ENCODE measurements at places on chromosomes 12 and 14.
A peak's percentile ranks its signal among the peaks of the same experiment; 100 is the strongest.

GRCh38 chr12:58470266-58471010 lies 449.9 kb downstream of the LRIG3 start:
- DNase-seq = no peak

GRCh38 chr12:26402648-26403047 lies 207.3 kb downstream of the SSPN start:
- DNase-seq = no peak

DNA sequence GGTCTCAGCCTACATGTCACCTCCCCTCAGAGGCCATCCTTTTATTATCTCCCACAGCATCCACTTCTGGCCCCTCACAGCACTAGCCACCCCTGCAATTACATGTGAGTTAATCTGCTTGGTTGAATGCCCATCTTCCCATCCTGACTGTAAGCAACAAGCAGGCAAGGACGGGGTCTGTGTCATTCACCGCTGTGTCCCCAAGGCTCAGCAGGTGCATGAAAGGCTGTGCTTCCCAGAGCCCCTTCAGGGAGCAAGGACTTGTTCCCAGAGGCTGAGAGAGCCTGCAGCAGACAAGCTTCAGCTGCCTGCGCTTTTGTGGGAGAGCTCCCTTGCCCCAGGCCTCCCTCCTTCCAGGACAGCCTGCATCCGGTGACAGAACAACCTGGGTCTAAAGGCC lies 172.7 kb upstream of the GSC start:
- DNase-seq = no peak

GRCh38 chr12:66665435-66665985 lies 13.4 kb downstream of the GRIP1 start:
- no peak for DNase-seq

GRCh38 chr14:58607131-58607951 lies 30.4 kb upstream of the DACT1 start:
- DNase-seq = no peak

- no peak for DNase-seq
Observed at GRCh38 chr14:104155513-104155912, 17.1 kb downstream of the KIF26A start.

- no peak for DNase-seq
Observed at GRCh38 chr12:71786829-71787228, 32.2 kb downstream of the RAB21 start.

GRCh38 chr12:132761032-132761920 lies at the start of gene ANKLE2:
ANKLE2 (minus strand) TSS chr12:132761832; CDS start chr12:132761798, 34 bp downstream.
- peak; percentile 67 for DNase-seq

DNA sequence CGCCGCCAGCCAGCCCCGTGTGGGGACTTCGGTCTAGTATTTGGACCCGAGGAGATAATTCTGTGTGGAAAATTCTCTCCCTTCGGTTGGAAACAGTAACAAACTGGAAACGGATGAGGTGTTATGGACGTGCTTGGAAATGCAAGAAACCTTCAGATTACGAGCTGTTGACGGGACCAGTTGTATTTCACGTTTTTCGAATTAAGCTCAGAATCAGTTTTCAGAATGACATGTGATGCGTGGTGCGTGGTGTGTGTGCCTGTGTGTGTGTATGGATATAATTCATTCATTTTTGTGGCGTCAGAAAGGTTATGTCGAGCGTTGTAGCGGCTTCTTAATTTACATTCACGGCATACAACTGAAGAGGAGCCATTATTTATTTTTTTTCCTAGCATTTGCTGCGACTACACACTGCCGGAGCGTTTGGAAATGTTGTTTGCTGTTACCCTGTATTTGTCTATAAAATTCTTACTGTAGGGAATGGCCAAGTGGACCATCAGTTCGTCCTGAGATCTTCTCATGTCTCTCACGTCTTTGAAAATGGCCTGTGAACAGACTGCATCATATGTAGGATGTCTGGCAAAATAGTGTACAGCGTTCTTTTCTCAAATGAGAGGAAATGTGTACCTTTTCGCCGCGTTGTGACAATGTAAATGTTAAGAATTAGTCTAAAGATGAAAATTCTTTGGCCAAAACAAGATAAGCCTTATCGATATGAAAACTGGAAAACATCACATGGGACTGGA lies 1.3 kb downstream of the TRAF3 start:
- peak; percentile 9 for DNase-seq

DNA sequence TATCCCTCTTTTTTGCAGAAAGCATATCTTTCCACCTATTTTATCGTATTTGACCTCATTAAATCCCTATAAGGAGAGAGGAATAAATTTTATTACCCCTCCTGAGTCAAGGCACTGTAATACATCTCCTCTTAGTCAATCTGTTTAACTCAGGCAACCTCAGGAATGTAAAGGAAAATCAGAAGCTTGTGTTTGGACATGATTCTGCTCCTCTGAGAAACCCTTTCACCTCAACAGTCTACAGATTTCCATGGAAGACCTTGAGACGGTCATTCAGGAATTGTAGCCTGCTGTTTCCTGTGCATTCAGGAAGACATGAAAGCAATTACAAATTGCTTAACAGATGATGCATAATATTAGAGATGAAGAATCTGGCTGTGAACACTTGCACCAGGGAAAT lies 360.8 kb downstream of the PAWR start:
- no peak for DNase-seq

DNA sequence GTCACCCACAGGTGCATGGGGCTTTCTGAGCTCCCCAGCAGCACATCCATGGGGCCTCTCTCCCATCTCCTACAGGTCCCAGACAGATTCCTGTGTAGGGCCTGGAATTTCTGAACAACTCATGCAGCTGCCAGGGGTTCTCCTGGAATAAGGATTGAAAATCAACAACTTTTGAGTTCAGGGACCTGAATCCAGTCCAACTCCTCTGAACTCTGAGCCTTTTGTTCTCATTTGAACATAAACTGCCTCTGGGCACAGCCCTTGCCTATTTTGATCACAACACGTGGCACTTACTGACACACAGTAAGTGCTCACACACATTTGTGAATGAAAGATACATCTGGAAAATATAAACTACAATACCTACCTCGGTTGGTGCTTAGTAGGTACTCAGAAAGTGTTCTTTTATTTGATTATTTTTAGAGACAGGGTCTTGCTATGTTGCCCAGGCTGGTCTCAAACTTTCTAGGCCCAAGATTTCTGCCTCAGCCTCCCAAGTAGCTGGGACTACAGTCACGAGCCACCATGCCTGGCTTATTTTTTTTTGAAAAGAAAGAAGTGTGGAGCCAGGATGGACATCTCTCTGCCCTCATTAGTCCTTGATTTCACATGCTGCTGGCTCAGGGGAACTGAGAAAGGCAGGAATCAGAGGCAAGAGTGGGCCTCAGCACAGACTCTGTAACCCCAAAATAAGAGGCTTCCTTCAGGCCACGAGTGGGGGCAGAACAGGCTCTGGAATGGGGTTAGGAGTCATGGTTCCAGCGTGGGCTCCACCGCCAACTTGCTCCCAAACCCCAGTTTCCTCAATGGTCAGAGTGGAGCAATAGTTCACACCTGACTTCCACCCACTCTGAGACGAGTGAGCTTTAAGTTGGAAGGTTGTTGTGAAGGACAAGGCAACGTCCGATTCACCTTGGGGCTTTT lies 27.0 kb downstream of the SYNE3 start:
- DNase-seq = no peak

DNA sequence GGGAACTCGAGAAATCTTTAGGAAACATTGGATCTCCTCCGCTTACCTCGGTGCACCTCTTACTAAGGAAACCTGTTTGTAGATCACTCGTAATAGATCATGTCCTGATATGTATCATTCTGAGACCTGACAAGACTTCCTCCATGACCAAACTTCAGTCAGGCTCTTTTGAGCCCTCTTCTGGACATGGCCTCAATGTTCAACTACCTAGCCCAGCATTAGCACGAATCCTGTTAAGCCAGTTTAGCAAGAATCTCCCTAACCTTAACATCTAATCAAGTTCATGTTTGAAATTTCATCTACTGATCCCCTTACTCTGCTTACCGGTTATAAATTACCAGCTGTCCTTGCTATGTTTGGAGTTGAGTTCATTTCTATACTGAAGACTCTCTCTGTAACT lies 713.9 kb upstream of the USP15 start:
- DNase-seq = no peak

GRCh38 chr12:71282925-71283324 lies 125.1 kb upstream of the TSPAN8 start:
- no peak for DNase-seq

DNA sequence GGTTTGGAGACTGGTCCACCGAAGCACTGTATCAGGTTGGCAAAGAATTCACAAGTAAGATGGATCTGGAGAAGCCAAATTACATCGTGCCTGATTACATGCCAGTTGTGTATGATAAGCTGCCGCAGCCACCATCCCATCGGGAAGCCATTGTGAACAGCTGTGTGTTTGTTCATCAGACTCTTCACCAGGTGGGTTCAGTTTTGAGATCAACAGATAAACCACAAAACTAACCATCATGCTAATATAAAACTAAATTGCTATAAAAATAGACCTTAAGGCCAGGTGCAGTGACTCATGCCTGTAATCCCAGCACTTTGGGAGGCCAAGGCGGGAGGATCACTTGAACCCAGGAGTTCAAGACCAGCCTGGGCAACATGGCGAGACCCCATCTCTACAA lies 58.9 kb downstream of the HSP90AA1 start:
- no peak for DNase-seq

- DNase-seq = no peak
Observed at GRCh38 chr14:65502676-65503124, 90.2 kb downstream of the FUT8 start.

DNA sequence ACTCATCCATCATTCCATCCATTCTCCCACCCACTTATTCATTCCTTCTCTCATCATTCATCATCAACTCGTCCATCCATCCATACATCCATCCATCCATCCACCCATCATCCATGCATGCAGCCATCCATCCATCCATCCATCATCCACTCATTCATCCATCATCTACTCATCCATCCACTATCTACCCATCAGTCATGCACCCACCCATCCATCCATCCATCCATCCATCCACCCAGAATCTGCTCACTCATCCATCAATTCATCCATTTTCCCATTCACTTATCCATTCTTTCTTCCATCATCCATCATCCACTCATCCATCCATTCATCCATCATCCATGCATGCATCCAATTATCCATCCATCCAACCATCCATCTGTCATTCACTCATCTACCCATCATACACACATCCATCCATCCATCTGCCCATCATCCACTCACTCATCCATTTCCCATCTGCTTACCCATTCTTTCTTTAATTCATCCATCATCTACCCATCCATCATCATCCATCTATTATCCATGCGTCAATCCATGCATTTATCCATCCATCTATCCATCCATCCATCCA lies 107.1 kb upstream of the WSCD2 start:
- DNase-seq = no peak

GRCh38 chr12:94648578-94648977 lies 1.8 kb downstream of the TMCC3 start:
- DNase-seq = no peak

DNA sequence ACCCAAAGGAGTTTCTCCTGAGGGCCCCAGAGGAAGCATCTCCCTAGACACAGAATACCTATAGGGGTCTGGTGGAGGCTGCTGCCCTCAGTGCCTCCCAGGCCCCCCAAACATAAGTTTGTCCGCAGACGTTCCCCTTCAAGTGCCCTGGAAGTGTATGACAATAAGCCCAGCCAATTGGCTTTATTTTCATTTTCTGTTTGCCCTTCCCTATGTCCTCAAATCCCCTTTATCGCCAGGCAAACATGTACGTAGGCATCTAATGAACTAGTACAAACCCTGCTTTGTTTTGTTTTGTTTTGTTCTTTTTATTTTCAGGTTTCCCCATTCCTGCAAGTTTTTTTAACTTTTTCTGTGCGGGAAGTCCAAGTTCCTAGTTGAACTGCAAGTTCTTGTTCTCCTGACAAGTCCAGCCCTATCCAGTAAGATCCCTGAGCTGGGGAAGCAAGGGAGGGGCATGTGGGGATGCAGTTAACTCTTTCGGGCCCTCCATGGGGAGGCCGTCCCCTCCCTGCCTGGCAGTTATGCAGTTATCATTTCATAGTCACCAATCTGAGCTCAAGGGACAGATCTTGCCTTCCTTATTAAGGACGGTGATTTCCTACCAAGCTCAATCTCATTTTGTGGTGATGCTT lies 141.9 kb downstream of the KCNA5 start:
- DNase-seq = no peak

- DNase-seq = no peak
Observed at GRCh38 chr14:75804570-75805275, 143.7 kb downstream of the TTLL5 start.

DNA sequence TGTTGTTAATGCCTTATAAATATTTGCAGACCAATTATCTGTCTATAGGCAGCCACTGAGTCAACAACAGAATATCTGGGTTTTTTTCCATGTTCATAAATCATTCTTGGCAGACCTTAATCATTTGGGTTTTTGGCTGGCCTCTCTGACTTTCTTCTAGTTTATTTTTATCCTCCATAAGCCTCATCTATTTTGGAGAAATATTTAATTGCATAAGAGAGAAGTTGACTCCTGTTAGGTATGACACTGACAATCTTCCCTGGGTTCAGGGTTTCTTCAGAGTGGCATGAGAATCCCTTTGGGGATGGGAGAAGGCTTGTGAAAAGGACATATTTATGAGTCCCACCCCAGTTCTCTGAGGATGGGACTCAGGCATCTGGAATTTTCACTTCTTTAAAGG lies 299.8 kb downstream of the NRXN3 start:
- DNase-seq = no peak

- no peak for DNase-seq
Observed at GRCh38 chr14:59482541-59483331, 1.5 kb downstream of the L3HYPDH start.

GRCh38 chr12:24487606-24488005 lies 461.3 kb downstream of the BCAT1 start:
- DNase-seq = no peak
